Mesothelial cell of epicardium (in vitro differentiated cells): ENCODE measurements at places on chromosomes 12 and 14.
A peak's percentile ranks its signal among the peaks of the same experiment; 100 is the strongest.

GRCh38 chr12:112226768-112227167, 101.4 kb downstream of the TRAFD1 start:
- H3K36me3 ChIP-seq, result peaks cover 48% of the 10 kb centered on the region
- H3K4me3 ChIP-seq, result no peak overlapping the region
- no peaks in the 10 kb centered on the region for H3K27me3 ChIP-seq
- H3K4me1 ChIP-seq, result no peaks in the 10 kb centered on the region
- DNase-seq, result no peak

DNA sequence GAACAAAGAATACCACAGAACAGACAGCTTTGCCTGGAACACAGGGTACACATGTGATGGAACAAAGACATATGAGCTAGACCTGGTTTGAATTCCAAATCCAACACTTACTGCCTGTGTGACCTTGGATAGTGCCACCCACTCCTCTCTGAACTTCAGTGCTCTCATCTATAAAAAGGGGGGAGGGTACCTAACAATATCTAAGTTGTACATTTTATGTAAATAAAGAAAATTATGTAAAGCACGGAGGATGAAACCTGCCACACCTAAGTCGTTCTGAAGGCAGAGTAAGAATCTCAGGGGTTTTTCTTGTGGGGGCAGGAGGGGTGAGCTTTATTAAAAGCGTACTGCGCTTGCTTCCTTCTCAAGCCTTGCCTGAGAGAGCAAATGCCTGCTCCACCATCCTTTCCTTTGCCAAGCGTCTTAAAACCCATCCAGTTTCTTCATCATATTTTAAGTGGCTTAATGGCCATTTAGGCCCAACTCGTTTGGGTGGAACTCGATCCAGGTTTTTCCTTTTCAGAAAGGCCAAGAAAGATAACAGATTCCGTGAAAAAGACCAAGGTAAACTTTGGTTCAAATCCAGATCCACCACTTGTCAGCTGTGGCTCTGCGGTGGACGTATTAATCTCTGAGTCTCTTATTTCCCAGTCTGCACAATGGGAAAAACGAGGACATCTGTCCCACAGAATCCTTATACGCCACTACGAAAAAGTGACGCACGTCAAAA, 946 bp downstream of the DDX24 start:
- H3K36me3 ChIP-seq, result peaks cover 23% of the 10 kb centered on the region
- H3K4me1 ChIP-seq, result peaks cover 41% of the 10 kb centered on the region
- no peaks in the 10 kb centered on the region for H3K27me3 ChIP-seq
- no peak for DNase-seq
- peak overlapping the region; percentile 99 for H3K27ac ChIP-seq

DNA sequence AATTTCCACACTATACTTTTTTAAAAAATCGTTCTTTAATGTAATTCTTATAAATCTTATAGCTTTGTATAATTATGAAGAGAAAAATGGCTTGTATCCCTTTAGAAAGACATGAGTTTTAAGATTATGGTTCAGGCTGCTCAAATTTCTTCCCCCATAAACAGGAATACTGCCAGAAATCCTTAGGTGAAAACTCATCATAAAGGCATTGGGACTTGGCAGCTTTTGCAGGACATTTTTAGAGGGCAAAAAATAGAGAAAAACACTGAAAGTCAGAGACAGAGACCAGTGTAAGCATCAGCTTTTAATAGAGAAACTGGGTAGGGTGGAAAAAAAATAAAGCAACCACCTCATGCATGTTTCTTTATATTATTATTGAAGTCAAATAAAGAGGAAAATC, 29.1 kb downstream of the LRRK2 start:
- no peaks in the 10 kb centered on the region for H3K36me3 ChIP-seq
- no peaks in the 10 kb centered on the region for H3K27me3 ChIP-seq
- H3K4me1 ChIP-seq, result no peaks in the 10 kb centered on the region
- DNase-seq, result no peak

- H3K27me3 ChIP-seq, result peaks cover 45% of the 10 kb centered on the region
- H3K36me3 ChIP-seq, result no peaks in the 10 kb centered on the region
- no peak for DNase-seq
- no peak overlapping the region for H3K27ac ChIP-seq
- H3K4me1 ChIP-seq, result peaks cover 26% of the 10 kb centered on the region
Observed at GRCh38 chr14:56120091-56120691, 2.0 kb downstream of the PELI2 start.

- H3K4me1 ChIP-seq, result peaks cover 68% of the 10 kb centered on the region
- no peaks in the 10 kb centered on the region for H3K36me3 ChIP-seq
- H3K27me3 ChIP-seq, result no peaks in the 10 kb centered on the region
- H3K27ac ChIP-seq, result peak overlapping the region; percentile 94
- peak overlapping the region; percentile 83 for H3K4me3 ChIP-seq
- no peak for DNase-seq
Observed at GRCh38 chr14:64704743-64705380, 638 bp downstream of the PLEKHG3 start.

DNA sequence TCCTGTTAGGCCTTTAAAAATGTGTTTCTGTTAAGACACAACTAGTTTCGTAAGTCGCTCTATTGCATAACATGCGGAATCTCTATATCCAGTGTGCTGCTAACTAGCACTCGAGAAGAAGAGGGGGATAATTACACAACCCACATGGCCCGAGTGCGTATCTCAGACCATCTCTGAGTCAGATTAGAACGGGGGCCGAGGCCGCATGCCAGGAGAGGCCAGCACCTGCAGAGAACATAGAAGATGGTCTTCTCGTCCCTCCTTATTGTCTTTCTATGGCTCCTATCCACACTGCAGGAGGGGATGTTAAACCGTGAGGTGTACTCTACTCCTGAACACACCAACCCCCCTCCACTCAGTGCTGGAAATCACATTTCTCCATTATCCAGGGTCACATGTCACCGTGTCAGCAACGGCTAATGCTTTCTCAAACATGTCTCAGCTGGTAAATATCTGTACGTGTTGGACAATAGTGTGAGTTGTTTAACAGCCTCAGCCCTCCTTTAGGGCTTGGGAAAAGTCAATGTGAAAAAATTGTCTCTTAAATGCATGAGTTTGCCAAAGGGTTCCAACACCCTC, 56.3 kb downstream of the CCDC88C start:
- no peak overlapping the region for H3K27ac ChIP-seq
- H3K4me1 ChIP-seq, result peaks cover 6% of the 10 kb centered on the region
- peaks cover 4% of the 10 kb centered on the region for H3K36me3 ChIP-seq
- no peak overlapping the region for H3K4me3 ChIP-seq
- H3K27me3 ChIP-seq, result peaks cover 11% of the 10 kb centered on the region

GRCh38 chr14:60250257-60251035, 1.4 kb downstream of the PPM1A start:
- H3K4me3 ChIP-seq, result peak overlapping the region; percentile 78
- H3K4me1 ChIP-seq, result peaks cover 50% of the 10 kb centered on the region
- H3K27ac ChIP-seq, result peak overlapping the region; percentile 86
- H3K36me3 ChIP-seq, result peaks cover under 1% of the 10 kb centered on the region

GRCh38 chr12:49368240-49368600, 958 bp downstream of the SPATS2 start:
- H3K4me3 ChIP-seq, result peak overlapping the region; percentile 87
- no peaks in the 10 kb centered on the region for H3K27me3 ChIP-seq

DNA sequence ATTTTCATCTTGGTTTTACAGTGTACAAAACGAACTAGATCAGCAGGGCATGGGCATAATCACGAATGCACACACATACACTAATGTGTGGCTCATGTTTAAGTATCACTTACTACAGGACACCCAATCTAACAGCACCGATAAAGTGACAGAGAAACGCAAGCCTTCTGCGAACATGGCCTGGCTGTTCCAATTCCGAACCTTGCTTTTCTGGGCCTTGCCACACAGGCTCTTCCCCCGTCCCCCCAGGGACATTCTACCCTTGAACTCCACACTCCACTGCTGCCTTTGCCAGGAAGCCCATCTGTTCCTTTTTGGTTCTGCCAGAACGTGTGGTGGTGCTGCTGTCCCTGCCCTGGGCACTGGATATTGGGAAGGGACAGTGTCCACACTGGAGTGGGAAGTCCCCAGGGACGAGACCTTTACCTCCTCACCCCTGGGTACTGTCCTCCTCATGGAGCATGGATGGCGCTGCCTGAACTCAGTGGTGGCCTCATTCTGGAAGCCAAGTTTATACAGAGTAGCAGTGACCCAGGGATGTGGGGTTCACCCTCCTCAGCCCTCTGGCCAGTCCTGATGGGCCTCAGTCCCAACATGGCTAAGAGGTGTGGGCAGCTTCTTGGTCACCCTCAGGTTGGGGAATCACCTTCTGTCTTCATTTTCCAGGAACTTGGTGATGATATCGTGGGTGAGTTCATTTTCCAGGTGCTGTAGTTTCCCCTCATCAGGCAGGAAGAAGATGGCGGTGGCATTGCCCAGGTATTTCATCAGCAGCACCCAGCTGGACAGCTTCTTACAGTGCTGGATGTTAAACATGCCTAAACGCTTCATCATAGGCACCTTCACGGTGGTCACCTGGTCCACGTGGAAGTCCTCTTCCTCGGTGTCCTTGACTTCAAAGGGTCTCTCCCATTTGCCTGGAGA, 7.9 kb downstream of the SERPINA1 start:
- H3K27ac ChIP-seq, result no peak overlapping the region
- no peaks in the 10 kb centered on the region for H3K36me3 ChIP-seq
- no peaks in the 10 kb centered on the region for H3K4me1 ChIP-seq
- DNase-seq, result no peak

- H3K4me1 ChIP-seq, result peaks cover 15% of the 10 kb centered on the region
- H3K36me3 ChIP-seq, result no peaks in the 10 kb centered on the region
- DNase-seq, result peak; percentile 69
- H3K4me3 ChIP-seq, result peak overlapping the region; percentile 69
- peaks cover 79% of the 10 kb centered on the region for H3K27me3 ChIP-seq
Observed at GRCh38 chr14:104843442-104844305, 21.4 kb upstream of the CEP170B start.

- H3K27ac ChIP-seq, result no peak overlapping the region
- DNase-seq, result no peak
- no peaks in the 10 kb centered on the region for H3K36me3 ChIP-seq
- H3K4me3 ChIP-seq, result no peak overlapping the region
Observed at GRCh38 chr12:46465307-46465706, 92.7 kb upstream of the SLC38A2 start.

DNA sequence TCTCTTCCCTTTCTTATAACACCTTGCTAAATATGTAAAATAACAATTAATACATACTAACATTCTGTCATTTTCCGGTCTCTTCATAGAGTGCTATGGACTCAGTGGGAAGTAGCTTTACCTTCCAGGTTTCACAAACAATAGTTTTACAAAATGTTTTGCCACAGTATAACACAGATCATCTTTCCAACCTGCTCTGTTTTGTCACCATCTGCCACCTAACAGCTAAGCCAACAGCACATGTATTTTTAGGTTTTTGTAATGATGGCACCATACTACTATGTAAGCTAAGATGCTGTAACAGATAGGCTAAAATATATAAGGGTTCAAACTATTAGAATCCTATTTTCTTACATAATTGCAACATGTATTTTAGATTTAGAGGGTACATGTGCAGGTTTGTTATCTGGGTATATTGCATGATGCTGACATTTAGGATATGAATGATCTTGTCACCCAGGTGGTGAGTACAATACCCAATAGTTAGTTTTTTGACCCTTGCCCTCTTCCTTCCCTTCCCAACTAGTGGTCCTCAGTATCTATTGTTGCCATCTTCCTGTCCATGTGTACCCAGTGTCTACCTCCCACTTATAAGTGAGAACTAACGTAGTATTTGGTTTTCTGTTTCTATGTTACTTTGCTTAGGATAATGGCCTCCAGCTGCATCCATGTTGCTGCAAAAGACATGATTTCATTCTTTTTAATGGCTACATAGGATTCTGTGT, 8.7 kb downstream of the RHOJ start:
- DNase-seq, result no peak
- H3K27ac ChIP-seq, result no peak overlapping the region
- no peaks in the 10 kb centered on the region for H3K36me3 ChIP-seq
- no peak overlapping the region for H3K4me3 ChIP-seq
- no peaks in the 10 kb centered on the region for H3K4me1 ChIP-seq
